HT1080 (cell line): ENCODE measurements at places on chromosomes 6 and 20.

DNA sequence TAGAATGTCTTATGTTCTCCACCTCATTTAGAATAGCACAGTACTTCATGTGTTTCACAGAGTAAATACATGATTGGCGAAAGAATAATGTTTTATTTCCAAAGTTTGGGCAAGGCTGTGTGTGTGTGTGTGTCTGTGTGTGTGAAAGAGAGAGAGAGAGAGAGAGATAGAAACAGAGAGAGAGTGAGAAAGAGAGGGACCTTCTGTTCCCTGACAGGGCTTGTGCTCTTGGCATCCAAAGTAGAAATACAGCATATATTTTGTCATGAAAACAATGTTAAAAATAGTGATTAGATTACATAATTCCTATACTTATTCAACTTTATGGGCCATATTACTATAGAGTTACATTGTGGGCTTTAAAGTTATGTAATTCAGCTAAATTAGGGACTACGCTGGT is 201.2 kb downstream of the KIF6 start:
- no peak for DNase-seq

DNA sequence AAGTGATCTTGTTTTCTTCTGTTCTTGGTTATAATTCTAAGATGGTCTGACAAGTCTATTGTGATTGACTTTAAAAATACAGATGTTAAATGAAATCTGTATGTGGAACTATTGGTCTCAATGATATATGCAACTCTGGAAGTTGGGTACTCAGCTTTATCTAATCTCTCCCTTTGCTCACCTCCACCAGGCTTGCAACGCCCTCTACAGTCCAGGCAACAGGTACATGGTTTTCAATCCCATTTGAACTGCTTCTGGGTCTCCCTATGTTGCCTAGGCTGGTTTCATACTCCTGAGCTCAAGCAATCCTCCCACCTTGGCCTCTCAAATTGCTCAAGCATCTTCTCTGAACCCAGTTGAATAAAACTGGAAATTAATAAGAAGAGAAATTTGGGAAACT is 25.6 kb upstream of the HLA-DQB1 start:
- DNase-seq = no peak

GRCh38 chr6:134021396-134022122 is 30.9 kb downstream of the SLC2A12 start:
- DNase-seq = no peak

- DNase-seq = no peak
Observed at GRCh38 chr20:46205349-46205748, 87.2 kb downstream of the CD40 start.

DNA sequence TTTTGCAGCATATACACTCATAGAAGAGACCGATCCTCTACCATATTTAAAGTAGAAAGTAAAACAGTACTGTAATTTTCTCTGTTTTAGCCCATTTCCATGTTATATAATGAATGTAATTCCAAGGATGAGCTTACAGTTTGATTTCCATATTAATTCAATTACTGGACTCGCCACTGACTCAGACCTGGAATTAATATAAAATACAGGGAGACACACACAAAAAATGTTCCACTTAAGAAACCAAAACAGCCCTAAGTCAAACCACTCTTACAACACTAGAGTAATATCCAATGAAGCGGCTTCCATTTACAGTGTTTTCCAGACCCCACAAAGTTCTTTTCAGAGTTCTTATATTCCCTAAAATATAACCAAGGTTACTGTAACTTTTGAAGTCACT is 110.6 kb downstream of the BACH2 start:
- DNase-seq = no peak

DNA sequence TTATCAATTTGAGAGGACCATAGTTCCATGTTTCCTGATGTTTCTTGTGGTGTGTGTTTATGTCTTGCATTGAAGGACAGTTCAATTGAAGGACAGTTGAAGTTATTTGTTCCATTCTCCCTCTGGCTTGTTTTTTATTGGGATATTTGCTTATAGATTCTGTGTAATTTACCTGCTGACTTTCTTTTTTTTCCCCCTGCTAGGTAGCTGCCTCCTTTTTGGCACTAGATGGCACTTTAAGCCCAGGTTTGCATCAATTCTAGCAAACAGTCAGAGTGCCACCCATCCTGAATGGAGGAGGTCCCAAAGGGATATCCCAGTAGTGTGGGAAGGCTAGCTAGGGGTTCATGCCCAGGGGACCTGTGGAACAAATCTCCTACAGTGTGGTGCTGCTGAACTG is 78.1 kb downstream of the CFAP61 start:
- DNase-seq = peak; percentile 26

DNA sequence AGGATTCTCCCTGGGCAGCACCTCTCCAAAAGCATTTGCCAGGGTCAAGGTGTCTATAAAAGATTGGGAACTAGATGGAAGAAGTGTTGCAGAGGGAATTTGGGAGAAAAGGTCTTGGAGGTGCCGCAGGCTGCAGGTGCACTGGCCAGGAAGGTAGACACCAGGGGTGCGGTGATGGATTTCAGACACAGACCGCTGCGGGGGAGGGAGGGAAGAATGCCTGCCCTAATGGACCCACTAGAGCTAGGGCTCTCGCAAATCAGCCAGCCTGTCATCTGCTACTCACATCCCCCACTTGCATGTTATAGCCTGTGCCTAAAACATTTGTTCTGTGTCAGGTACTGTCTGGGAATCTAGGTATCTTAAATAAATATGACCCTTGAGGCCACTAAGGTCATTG is 193.6 kb upstream of the SLC24A3 start:
- no peak for DNase-seq

- DNase-seq = no peak
Observed at GRCh38 chr6:35209081-35209480, 4.7 kb upstream of the SCUBE3 start.

DNA sequence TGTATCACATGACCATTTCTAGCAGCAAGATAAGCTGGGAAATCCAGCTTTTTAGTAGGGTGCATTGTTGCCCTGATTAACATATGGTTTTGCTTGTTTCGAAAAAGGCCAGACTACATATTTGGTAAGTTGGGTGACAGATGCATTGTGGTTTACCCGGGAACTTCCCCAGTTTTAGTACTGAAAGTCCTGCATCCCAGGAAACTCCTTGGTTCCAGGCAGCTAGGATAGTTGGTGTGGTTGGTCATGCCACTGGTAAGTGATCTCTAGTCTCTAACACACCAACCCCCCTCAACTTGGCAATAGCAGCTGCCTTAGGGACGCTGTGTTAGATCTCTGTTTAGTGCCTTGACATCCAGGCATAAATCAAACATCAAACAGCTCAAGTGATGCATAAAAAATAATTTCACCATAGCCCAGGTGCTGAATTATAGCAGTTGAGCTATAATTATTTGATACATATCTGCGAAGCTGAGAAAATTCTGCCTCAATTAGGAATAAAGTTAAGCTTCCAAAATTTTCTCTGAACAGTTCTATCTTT is 216.5 kb downstream of the TFAP2C start:
- no peak for DNase-seq
